A549 treated with dexamethasone at 1 μM for 4 hours (cell line): ENCODE measurements at places on chromosomes 7 and 10. TPM values are rescaled to one million over a fixed set of nuclear protein-coding genes. Genes with fewer than 3 reads are reported as not detected.

Gene DNMBP
- total RNA-seq, result 17.8 to 26.3 TPM (median 20.9 TPM) in 5 replicates

Gene BTBD16
- total RNA-seq, result 0.43 to 0.81 TPM (median 0.70 TPM) in 5 replicates

Gene TSPAN12
- 0.27 to 1.1 TPM (median 0.41 TPM) in 5 replicates for total RNA-seq

Gene BLNK
- total RNA-seq, result 0.09 TPM in 1 of 5 replicates, not detected in the others

Gene STAMBPL1
- 23.9 to 28.3 TPM (median 25.7 TPM) in 5 replicates for total RNA-seq

Gene MUC12
- 13.7 to 18.6 TPM (median 16.4 TPM) in 5 replicates for total RNA-seq

Gene MYO1G
- 0.14 to 0.33 TPM (median 0.26 TPM) in 5 replicates for total RNA-seq

Gene RBM20
- 3.6 to 4.9 TPM (median 4.0 TPM) in 5 replicates for total RNA-seq

Gene CYP2C8
- total RNA-seq, result not detected in 5 replicates

Gene ZNF786
- total RNA-seq, result 5.0 to 6.9 TPM (median 6.5 TPM) in 5 replicates

Gene NACAD
- 0.20 to 0.46 TPM (median 0.28 TPM) in 5 replicates for total RNA-seq

Gene POM121
- total RNA-seq, result 31.4 to 46.0 TPM (median 45.2 TPM) in 5 replicates

Gene UNCX
- 0.05 to 0.07 TPM (median 0.05 TPM) in 3 of 5 replicates, not detected in the others for total RNA-seq

Gene IKZF1
- not detected in 5 replicates for total RNA-seq

Gene TCAF2
- 1.4 to 2.1 TPM (median 1.5 TPM) in 5 replicates for total RNA-seq

Gene ZNF736
- total RNA-seq, result 0.02 TPM in 3 of 5 replicates, not detected in the others

Gene MYPN
- total RNA-seq, result 2.0 to 3.4 TPM (median 2.5 TPM) in 5 replicates

Gene OGDH
- 23.1 to 36.4 TPM (median 35.2 TPM) in 5 replicates for total RNA-seq

Gene IDI2
- 0.07 TPM in 1 of 5 replicates, not detected in the others for total RNA-seq

Gene FEZF1
- not detected in 5 replicates for total RNA-seq

Gene EIF4H
- 307 to 339 TPM (median 327 TPM) in 5 replicates for total RNA-seq

Gene SRI
- total RNA-seq, result 118 to 130 TPM (median 124 TPM) in 5 replicates

Gene HOXA1
- total RNA-seq, result 2.6 to 3.8 TPM (median 3.6 TPM) in 5 replicates

Gene C10orf105
- total RNA-seq, result 0.02 TPM in 2 of 5 replicates, not detected in the others

Gene PLEKHA8
- 4.5 to 7.0 TPM (median 6.2 TPM) in 5 replicates for total RNA-seq

Gene ELN
- total RNA-seq, result 0.12 to 0.25 TPM (median 0.16 TPM) in 5 replicates

Gene H2BK1
- not detected in 5 replicates for total RNA-seq

Gene SLC18A2
- 0.02 to 0.04 TPM in 2 of 5 replicates, not detected in the others for total RNA-seq

Gene ACTL6B
- not detected in 5 replicates for total RNA-seq

Gene KLLN
- total RNA-seq, result 0.45 to 0.68 TPM (median 0.60 TPM) in 5 replicates

Gene CDK14
- 0.07 to 0.61 TPM (median 0.13 TPM) in 5 replicates for total RNA-seq

Gene C10orf53
- total RNA-seq, result not detected in 5 replicates

Gene IFIT1B
- not detected in 5 replicates for total RNA-seq

Gene LRRD1
- not detected in 5 replicates for total RNA-seq

Gene CD36
- 0.06 to 0.15 TPM (median 0.08 TPM) in 4 of 5 replicates, not detected in the other for total RNA-seq

Gene LIPF
- not detected in 5 replicates for total RNA-seq

Gene STEAP1
- 15.0 to 17.6 TPM (median 16.8 TPM) in 5 replicates for total RNA-seq

Gene AKR1C2
- total RNA-seq, result 3,478 to 4,005 TPM (median 3,689 TPM) in 5 replicates

Gene SLC13A1
- total RNA-seq, result not detected in 5 replicates

Gene CDH23
- total RNA-seq, result 2.0 to 3.2 TPM (median 2.6 TPM) in 5 replicates

Gene TMEM139
- 0.63 to 1.0 TPM (median 0.67 TPM) in 5 replicates for total RNA-seq

Gene SAP25
- 0.32 to 0.66 TPM (median 0.38 TPM) in 4 of 5 replicates, not detected in the other for total RNA-seq

Gene PLEKHS1
- total RNA-seq, result 0.03 to 0.05 TPM (median 0.04 TPM) in 4 of 5 replicates, not detected in the other

Gene ARL4A
- 55.9 to 67.8 TPM (median 58.0 TPM) in 5 replicates for total RNA-seq

Gene C7orf25
- 1.5 to 2.7 TPM (median 2.3 TPM) in 5 replicates for total RNA-seq

Gene GPR85
- total RNA-seq, result not detected in 5 replicates

Gene KIAA1217
- 1.0 to 1.9 TPM (median 1.4 TPM) in 5 replicates for total RNA-seq

Gene PNLIPRP2
- 0.09 to 0.11 TPM in 2 of 5 replicates, not detected in the others for total RNA-seq

Gene PCDH15
- total RNA-seq, result not detected in 5 replicates
